Activated effector memory CD4-positive, alpha-beta T cell treated with anti-CD3 and anti-CD28 coated beads, Interleukin-2, amount 50 U/mL, for 16 hours (primary cell): ENCODE measurements at places on chromosomes 5 and 9.
A peak's percentile ranks its signal among the peaks of the same experiment; 100 is the strongest.

DNA sequence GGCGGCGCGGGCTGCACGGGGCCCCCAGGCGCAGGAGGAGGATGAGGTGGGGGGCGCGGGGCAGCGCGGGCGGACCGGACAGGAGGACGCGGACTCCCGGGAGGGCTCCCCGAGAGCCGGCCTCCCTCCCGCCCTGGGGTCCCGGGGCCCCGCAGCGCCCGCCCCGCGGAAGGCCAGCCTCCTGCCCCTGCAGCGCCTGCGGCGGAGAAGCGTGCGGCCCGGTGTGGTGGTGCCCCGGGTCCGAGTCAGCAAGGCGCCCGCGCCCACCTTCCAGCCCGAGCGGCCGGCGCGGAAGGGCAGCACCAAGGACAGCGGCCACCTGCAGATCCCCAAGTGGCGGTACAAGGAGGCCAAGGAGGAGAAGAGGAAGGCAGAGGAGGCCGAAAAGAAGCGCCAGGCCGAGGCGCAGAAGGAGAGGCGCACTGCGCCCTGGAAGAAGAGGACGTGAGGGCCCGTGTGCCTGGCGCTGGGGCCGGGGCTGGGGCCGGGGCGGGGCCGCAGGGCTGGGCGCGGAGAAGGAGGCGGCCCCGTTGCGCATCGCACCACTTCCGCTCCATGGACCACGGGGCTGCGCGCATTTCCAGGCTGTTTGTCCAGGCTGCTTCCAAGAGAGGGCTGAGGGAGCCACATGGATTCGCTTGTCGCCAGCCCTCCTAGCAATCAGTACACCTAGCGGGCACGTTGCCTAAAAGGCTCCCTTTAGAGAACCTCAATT, 86.0 kb downstream of the ANKRD33B start:
- DNase-seq: no peak

DNA sequence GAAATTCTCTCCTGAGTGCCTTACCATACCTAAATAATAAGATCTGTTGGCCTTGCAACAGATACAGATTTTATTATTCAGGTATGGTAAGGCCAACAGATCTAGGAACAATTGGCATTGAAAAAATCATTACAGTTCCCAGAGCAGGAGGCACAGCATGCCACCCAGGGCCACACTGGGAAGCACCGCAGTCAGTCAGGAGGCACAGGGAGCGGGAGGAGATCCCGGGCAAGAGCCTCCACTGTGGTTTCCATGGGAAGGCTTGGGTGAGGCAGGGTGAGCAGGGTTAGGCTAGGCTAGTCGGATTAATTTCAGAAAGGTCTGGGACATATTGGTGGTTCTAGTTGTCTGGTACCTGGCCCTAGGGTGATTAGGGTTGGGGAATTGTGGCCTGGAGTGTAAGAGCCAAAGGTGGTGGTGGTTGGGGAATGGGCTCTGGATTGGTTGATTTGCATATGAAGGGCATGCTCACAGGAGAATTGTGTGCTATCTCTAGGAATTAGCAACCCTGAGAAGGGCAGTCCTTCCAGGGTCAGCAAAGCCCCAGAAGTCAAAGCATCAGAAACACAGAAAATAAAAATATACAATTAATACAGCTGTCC, 111.4 kb downstream of the PDE8B start:
- no peak for DNase-seq

- peak; percentile 61 for DNase-seq
These were observed 124.7 kb downstream of the DAB2IP start for GRCh38 chr9:121776001-121776738.

DNA sequence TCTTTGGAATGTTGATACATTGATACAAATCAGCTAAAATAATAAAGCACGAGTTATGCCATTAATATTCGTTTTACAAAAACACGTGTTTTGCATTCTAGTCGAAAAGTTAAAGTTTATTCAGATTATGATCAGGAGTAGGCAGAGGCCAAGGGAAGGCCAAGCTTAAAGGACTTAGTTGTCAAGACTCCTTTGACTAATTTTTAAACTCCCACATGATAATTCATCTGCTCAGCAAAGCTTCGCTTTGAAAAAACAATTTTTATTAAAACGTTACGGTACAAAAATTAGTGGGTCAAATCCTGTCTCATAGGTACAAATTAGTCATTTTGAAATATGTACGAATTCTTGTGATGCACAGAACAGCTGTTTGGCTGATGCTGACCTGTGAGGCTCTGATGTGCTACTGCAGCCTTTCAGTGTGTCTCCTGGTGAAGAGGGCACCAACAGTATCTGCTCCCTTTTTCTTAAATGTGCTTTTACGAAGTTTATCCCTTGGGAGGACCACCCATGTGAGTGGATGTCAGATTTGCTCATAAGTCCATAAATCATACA, 23.0 kb upstream of the NR3C1 start:
- DNase-seq: no peak

DNA sequence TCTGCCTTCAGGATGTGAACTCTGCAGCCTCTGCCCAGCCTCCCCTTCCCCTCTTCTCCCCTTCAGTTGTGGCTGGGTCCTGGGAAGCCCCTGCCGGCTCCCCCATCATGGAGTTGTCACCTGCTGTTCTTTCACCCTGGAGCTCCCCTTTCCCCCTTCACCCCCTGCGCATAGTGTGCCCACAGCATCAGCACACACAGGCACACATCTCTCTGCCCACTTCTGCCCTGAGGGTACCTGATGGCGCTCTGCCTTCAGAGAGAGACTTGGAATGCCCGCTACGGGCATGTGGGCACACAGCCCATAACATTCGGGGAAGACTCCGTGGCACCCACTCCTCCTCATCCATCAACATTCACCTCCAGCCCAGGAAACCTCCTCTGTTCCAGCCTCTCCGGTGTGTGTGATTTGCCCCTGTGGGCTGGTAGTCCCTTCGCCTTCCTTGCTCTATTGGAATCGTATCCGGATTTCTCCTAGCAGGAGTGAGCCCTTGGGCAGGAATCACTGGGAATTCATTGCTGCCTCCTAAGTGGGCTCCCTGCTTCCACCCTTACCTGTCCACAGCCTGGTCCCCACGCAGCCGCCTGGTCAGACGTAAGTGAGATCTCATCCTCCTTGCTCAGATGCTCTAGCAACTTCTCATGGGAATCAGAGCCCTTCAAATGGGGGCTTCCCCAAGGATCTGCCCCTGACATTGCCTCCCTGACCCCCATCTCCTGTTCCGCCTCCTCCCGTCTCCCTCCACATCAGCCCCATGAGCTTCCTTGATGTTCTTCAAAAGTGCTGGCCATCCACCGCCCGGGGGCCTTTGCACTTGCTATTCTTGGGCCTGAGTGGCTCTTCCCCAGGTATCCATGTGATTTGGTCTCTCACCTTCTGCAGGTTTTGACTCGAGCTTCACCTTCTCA, 61.5 kb upstream of the CTSL start:
- no peak for DNase-seq

GRCh38 chr5:178242416-178242815, 9.8 kb upstream of the PHYKPL start:
- no peak for DNase-seq

- DNase-seq: no peak
These were observed 35.0 kb downstream of the RANBP17 start for GRCh38 chr5:170896779-170897178.

GRCh38 chr5:132260714-132261551, 3.4 kb downstream of the PDLIM4 start:
- peak; percentile 70 for DNase-seq

GRCh38 chr9:101365181-101365580, 19.6 kb downstream of the BAAT start:
- no peak for DNase-seq

GRCh38 chr9:114318416-114318815, 4.5 kb upstream of the ORM1 start:
- DNase-seq: peak; percentile 25

- DNase-seq: no peak
These were observed 35.9 kb downstream of the AFF4 start for GRCh38 chr5:132927355-132928061.

- DNase-seq: no peak
These were observed 58.0 kb downstream of the RNF38 start for GRCh38 chr9:36341936-36342577.

DNA sequence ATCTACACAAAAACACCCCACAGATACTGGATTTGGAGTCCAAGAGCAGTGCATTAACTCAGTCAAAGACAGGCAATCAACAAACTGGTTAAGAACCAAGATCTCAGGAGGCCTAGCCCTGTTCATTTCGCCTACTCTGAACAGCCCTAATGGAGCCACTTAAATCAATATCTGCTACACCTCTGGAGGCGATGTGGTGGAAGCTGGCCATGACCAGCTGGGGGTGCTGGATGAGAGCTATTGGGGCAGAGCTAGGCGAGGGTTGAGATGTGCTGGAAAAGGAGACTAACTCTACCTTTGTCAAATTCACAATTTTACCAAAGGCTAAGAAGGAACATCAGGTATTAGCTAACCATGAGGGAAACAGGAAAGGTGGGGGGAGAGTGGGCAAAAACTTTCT, 23.3 kb upstream of the ARSB start:
- no peak for DNase-seq

DNA sequence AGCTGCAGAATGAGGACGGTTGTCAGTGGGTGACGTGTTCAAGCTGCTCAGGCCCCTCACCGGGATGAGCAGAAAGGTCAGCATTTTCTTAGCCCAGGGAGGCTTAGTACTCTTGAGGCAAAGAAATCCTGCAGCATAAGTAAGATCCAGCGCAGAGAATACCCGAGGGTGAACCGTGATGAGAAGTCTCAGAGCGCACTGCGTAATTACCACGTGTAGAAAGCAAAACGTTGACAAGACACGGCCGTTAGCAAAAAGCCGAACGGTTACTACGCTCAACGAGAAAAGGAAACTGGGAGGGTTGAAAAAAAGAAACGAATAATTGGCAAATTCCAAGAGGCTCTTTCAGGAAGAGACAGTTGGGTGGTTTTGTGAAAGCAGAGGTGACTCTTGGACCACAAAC, 104.0 kb downstream of the COL23A1 start:
- DNase-seq: no peak

- DNase-seq: no peak
These were observed 106.5 kb downstream of the NFIB start for GRCh38 chr9:14207352-14207995.

GRCh38 chr5:38104497-38105230, 153.7 kb upstream of the EGFLAM start:
- DNase-seq: no peak

DNA sequence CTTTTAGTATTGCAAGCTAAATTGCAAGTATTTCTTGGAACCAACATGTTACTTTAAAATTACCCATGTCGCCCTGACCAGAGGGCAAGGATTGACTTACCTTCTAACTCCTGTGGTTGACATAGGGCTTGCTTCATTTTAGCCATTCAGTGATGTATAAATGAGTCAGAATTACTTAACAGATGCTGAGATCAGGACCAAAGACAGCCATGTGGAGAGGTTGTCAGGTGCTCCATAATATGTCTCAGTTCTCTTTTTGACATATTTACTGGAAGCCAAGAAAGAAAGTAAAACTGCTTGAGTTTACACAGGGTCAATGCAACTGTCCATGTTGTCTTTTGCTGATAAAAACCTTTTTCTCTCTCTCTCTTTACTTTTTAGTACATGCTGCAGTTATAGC, 33.2 kb downstream of the F2RL2 start:
- DNase-seq: no peak

DNA sequence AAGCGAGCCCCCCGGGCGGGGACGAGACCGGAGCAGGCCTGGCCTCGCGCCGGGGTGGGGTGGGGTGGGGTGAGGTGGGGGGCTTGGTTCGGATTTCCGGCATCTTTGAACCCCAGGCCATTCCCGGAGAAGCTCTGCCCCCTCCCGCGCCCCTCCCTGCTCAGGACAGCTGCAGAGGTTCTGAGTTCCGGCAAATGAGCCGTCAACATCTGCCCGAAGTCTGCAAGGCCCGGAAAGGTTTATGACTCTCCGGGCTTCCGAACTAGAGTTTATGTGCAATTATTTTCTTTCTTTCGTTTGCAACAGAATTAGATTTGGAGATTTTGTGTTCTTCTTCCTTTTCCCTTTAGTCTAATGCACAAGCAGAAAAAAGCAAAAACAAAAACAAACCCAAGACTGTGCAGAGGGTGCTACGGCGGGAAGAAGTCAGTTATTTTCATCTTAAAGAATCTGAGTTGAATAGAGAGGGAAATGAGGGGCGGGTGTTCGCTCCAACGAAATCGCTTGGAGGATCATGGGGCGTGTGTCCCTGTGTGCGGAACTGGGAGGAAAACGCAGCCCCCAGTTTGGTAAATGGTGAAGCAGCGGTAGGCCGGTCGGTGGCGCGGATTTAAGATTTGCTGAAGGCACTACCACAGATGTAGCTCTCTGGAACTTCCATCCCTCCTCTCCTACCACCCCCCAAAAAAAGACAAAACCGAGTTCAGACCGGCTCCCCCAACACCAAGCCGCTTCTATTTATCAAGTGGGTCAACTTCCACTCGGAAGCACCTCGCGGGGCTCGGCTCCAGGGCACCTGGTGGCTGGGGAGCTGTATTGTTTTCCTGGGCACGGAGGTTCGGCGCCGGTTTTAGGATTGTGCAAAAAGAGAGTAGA, 4.8 kb downstream of the LHX2 start:
- no peak for DNase-seq

DNA sequence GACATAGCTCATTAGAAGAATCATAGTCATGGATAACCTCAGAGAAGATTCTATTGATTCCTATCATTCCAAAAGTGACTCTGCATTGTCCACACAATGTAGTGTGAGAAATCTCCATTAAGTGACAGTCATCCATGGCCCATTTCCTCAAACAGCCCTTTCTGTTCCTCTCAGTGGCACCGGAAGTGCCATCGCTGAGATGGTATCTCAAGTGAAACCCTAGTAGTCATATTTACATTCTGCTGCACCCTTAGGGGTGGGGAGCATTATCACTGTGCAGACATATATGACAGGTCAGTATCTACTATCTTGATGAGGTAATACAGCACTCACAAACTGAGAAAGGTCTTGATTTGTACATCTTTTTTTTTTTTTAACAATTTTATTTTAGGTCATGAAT, 55.4 kb upstream of the MIER3 start:
- no peak for DNase-seq

- DNase-seq: no peak
These were observed 36.7 kb downstream of the RNF44 start for GRCh38 chr5:176500511-176500910.

GRCh38 chr5:104845541-104845940, 1283.0 kb upstream of the NUDT12 start:
- DNase-seq: no peak

GRCh38 chr5:63127054-63127453, 548.4 kb downstream of the LRRC70 start:
- no peak for DNase-seq

DNA sequence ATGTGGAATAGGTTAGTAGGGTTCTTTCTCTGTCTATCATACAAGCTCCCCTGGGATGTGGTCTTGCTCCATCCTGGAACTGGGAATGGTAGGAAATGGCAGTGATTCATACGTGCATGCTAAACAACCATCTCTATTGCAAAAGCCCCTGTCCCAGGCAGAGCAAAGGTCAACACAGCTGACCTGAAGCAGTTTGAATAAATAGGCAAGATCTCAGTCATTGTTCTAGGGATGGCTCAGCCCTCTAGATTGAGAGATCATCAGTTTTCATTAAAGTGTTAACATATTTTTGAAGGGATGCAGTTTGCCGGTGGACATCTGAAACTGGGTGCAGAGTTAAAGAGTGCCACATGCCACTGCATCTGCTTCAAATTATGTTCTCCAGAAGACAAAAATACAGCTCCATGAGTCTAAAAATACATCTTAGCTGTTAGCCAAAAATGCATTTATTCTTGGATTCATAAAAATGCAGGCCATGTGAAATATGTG, 224.1 kb downstream of the ESM1 start:
- DNase-seq: no peak
